ENCODE measurements at places on chromosomes 4 and X. TPM values are rescaled to one million over a fixed set of nuclear protein-coding genes. Genes with fewer than 3 reads are reported as not detected.

DNA sequence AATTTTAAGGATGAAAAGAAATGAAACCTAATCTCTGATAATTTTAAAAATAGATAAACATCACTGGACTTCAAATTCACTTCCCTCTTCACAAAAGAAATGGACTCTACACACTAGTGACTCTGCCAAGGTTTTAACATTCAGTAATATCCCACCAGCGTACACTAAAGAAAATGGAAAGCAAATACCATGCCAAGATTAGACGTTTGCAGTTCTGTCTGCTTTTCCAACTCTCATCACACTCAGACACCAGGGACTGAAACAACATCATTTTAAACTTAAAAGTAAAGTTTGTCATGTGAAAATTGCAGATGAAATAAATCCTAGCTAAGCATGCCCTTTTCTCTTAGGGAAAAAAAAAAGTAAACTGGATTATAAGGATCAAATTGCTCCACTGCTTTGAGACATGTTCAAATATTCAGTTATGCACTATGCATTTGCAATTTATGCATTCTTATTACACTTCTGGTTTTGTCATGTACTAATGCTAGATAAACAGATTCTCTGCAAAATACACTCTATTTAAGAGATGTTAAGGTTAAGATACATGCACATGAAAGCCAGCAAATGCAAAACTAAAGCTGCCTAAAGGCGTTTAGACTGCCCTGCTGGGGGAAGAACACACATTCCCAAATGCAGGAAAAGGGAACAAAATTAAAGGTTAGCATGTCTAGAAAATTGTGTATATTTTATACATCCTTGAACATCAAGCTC is 534.4 kb upstream of the EPHA5 start:
- ATAC-seq = no peak

DNA sequence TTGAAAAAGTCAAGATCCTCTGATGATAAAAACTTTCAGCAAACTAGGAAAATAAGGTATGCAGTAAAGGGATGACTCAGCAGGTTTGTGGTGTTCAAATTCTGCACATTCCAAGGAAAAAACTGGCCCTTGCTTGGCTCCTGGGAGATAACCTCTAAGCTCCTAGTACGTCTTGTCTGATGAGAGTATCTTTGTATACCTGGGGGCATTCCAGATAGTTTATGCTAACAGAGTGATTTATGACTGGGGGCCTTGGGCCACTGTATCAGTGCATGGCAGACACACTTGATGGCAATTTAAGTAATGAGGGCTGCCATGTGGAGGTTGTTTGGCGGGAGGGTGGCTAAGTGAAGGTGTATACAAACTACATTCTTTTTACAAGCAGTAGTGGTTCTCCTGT is 56.9 kb downstream of the NSG1 start:
- no peak for ATAC-seq

The MGST2 gene
- total RNA-seq = 53.9 TPM

GRCh38 chrX:26032111-26032912 is 105.8 kb upstream of the MAGEB18 start:
- no peak for ATAC-seq

GRCh38 chrX:7570432-7571029 is 272.4 kb upstream of the VCX start:
- ATAC-seq = no peak

The ARMCX4 gene
- total RNA-seq = 7.3 TPM

- no peak for ATAC-seq
Observed at GRCh38 chr4:83862471-83862870, 326.6 kb downstream of the GPAT3 start.

GRCh38 chrX:98523521-98523920 is 1639.8 kb downstream of the RPA4 start:
- ATAC-seq = no peak

DNA sequence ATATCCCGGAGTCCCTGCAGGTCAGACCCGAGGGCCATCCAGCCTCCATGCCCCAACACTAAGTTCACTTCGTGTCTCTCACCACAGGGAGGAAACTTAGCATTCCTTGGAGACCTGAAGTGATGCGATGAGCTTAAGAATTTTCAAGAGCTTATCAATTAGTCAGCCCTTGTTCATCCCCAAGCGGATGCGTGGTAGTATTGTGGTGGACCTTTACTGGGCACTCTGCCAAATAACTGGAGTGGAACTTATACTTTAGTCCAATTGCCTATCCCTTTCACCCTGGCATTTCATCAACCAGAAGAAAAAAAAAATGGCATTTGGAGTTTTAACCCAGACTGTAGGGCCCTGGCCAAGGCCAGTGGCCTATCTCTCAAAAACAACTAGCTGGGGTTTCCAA is 137.1 kb downstream of the RELL1 start:
- ATAC-seq = no peak

GRCh38 chr4:21991050-21991449 is 42.5 kb upstream of the KCNIP4 start:
- no peak for ATAC-seq

DNA sequence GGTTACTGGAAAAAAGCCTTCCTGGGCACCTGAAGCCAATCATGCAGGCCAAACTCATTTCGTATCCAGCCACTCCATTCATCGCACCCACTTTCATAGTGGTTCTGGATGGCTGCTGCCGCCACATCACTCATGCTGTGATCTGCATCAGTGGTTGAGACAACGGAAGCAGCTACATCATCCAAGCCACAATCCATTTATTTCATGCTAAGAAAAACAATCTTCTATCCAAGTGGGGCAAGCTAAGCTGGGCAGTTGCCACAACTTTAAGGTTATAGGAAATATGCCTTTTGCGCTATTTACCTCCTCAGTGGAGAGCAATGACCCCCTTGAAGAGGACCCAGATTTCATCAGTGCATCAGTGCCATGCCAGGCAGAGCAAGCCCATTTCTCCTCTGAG is 124.6 kb downstream of the GRIA3 start:
- ATAC-seq = no peak

DNA sequence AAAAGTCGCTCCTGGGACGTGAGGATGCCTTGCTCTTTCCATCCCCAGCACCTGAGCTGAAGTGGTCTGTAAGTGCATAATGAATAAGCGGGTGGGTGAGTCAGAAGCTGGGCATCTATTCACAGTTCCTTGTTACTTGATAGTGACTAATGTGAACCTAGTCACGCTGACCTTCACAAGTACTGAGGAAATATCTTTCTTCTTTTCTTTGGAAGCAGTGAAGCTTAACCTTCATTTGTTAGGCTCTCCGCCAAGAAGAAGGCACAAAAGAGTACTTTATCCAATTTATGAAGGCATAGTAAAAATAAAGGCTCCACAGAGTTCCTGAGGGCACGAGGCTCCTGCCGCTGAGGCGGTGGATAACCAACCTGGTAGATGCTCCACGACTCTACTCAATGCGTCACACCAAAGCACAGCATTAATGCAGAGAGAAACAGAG is 475.7 kb upstream of the SLIT2 start:
- no peak for ATAC-seq

- ATAC-seq = no peak
Observed at GRCh38 chr4:150960079-150960478, 55.0 kb downstream of the LRBA start.

The VAMP7 gene
- total RNA-seq = 25.2 TPM

- ATAC-seq = no peak
Observed at GRCh38 chr4:148364525-148364924, 77.7 kb downstream of the NR3C2 start.

The SERPINA7 gene
- total RNA-seq = not detected

Measured in gastroesophageal sphincter (tissue), 4 donors.